ENCODE measurements at places on chromosomes 7 and 10. TPM values are rescaled to one million over a fixed set of nuclear protein-coding genes. Genes with fewer than 3 reads are reported as not detected.

DNA sequence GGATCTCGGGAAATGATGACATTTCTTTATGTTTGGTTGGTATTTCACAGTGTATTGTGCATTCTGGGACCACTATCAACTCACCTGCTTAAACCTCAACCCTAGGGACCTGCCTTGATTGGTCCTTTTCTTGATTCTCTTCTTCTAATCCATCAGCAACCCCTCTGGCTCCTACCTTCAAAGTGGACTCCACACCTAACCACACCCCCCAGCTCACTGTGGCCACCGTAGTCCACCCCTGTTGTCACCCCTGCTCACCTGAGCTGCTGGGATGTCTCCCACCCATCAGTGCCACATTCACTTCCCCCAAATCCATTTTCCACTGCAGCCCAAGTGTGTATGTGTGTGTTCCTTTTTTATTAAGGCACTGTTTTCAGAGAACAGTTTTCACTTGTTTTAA, 145.0 kb downstream of the PLPP4 start:
- no peaks in the 10 kb centered on the region for H3K27me3 ChIP-seq
- H3K4me1 ChIP-seq: no peaks in the 10 kb centered on the region
- H3K27ac ChIP-seq: no peak overlapping the region
- H3K4me3 ChIP-seq: no peak overlapping the region
- no peaks in the 10 kb centered on the region for H3K36me3 ChIP-seq
- DNase-seq: no peak

- H3K27ac ChIP-seq: no peak overlapping the region
- no peak for DNase-seq
- H3K4me1 ChIP-seq: no peaks in the 10 kb centered on the region
- no peaks in the 10 kb centered on the region for H3K27me3 ChIP-seq
- H3K36me3 ChIP-seq: no peaks in the 10 kb centered on the region
Observed at GRCh38 chr10:89810908-89811525, 109.6 kb downstream of the KIF20B start.

- H3K36me3 ChIP-seq: no peaks in the 10 kb centered on the region
- H3K4me1 ChIP-seq: no peaks in the 10 kb centered on the region
- H3K27me3 ChIP-seq: no peaks in the 10 kb centered on the region
- H3K4me3 ChIP-seq: no peak overlapping the region
Observed at GRCh38 chr10:44888886-44889285, 22.3 kb upstream of the TMEM72 start.

DNA sequence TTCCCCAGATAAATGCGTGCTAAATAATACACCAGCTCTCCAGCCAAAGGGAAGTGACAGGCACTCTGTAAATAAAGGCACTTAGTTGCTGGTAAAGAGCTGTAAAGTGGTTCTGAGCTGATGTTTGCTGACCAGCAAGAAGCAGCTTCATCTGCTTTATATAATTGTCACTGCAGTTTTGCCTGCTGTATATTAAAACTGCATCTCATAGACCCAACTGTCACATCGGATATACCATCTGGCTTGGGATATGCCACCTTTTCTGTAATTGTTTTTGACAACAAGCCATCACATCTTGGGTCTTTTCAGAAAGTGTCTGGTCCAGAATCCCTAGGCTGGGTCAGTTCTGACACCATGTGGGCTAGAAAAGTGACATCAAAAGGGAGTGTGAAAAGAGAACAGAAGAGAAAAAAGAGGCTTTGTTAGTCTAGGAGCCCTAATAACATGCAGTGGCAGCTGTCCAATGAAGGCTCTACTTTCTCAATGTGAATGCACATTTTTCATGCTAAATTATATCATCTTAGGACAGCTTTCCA, 697.6 kb downstream of the KCNMA1 start:
- no peaks in the 10 kb centered on the region for H3K27me3 ChIP-seq
- no peak overlapping the region for H3K4me3 ChIP-seq
- H3K4me1 ChIP-seq: no peaks in the 10 kb centered on the region

GRCh38 chr10:29956335-29956924, 103.0 kb downstream of the JCAD start:
- no peaks in the 10 kb centered on the region for H3K4me1 ChIP-seq
- no peak overlapping the region for H3K4me3 ChIP-seq
- H3K27ac ChIP-seq: no peak overlapping the region
- no peaks in the 10 kb centered on the region for H3K36me3 ChIP-seq

Gene SPDYE8
- total RNA-seq: not detected

Gene VGF
- not detected for total RNA-seq

Gene GATA3
- total RNA-seq: 0.80 TPM
